ENCODE measurements at places on chromosomes 11 and 22.

- no peak for DNase-seq
Measured at GRCh38 chr11:96098511-96099241, 174.8 kb upstream of the MTMR2 start.

- no peak for DNase-seq
Measured at GRCh38 chr11:125408311-125408711, 87.8 kb downstream of the FEZ1 start.

DNA sequence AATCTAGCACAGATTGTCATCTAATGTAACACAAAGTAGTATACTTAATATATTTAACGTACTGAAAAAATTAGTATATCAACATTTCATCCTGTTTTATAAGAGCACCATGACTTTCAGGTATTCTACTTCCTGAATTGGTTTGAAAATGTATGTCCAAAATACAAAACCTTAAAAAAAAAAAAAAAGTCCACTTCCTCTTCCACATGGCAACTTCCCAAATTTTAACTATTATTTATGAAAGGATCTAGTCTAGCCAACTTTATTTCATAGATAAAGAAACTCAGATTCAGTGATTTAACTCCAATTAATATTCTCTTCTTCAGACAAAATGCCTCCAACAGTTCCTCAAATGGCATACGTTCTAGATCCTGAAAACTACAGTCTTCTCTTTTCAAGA lies 44.0 kb downstream of the PIK3C2A start:
- no peak for DNase-seq

- DNase-seq: no peak
Measured at GRCh38 chr22:30365891-30366290, 9.1 kb downstream of the CCDC157 start.

DNA sequence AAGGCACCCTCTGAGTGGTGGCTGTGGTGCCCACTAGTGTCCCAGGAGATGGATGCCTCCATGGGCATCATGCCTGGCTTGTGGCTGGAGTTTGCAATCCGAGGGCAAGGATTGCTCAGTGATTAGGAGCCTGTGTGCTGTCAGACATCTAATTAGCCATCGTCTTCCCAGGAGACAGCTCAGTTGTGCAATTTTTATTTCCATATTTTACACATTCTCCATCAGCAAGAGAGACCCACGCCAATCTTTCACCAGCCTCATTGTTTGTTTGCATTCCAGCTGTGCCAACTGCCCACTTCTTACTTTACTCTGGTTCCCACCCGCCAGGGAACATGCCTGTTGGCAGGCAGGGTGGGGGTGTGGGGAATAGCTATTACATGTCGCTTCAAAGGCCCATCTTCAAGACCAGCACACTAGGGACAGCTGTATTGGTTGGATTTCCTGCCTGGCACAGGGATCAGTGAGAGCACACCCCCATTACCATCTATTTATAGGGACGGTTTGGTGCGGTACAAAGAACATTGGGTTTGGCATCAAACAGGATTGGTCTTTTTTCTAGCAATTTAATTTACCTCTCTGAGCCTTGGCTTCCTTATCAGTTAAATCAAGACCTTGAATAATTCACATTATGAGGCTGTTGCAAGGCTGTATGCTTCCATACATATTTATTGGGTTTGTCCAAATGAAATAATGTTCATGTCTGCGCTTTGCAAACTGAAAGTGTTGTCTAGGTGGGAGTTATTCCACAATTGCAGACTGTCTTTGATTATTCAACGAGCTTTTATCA lies 80.7 kb upstream of the NAV2 start:
- DNase-seq: no peak

DNA sequence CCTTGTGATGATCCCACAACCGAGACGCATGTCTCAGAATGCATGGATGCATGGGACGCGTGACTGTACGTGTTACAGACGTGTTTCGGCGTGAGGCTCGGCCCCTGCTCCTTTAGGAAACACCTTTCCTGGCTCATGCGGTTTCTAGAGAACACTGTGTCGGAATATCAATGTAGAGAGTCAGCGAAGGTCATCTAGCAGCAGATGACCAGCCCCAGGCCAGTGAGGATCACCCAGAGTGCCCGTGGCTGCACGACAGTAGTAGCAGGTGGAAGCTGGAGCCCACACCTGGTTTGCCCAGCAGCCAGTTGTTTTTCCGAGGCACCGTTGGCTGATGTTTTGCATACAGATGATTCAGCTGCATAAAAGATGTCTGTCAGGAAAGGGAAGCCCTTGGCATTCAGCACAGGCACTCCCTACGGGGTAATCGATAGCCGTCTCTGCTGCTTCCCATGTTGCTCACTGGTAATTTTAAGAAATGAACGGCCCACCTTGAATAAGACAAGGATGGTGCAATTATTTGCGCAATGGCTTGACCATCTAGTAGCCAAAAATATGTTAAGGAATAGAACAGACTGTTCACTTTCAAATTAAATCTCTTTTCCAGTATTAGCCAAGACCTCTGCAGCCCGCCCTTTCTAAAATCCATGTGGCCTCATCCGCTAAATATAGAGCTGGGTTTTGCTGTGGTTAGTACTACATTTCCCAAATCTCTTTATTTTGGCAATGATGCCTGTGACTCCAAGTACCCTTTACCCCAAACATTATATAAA lies 1.1 kb upstream of the CLTCL1 start:
- no peak for DNase-seq

DNA sequence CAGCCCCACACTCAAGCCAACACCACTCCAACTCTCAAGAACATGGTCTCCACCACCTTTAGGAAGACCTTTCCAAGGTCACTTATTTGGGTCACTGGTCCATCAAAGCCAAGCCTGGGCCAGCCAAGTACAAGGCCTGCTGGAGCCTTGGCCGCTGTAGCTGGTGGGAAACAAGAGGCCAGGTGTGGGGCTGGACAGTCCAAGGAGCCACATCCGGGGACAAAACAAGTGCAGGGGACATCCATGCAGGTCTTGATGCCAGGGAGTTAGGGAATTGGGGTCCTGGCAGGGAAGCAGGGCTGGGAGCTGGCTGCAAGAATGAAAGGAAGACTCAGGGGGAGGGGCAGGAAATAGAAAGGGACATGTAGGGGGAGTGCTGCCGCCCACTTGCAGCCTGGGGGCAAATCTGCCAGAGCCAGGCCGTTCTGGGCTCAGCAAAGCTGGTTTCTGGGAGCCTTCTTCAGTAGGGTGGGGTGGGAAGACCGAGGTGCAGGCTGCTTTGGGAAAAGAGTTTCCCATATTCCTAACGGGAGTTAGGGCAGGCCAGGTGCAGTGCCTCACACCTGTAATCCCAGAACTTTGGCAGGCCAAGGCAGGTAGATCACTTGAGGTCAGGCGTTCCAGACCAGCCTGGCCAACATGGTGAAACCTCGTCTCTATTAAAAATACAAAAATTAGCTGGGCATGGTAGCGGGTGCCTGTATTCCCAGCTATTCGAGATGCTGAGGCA lies 69.5 kb upstream of the ATXN10 start:
- no peak for DNase-seq

GRCh38 chr11:111629499-111629898 lies 27.2 kb downstream of the SIK2 start:
- DNase-seq: no peak

- no peak for DNase-seq
Measured at GRCh38 chr11:73235236-73235786, 17.2 kb downstream of the P2RY2 start.

DNA sequence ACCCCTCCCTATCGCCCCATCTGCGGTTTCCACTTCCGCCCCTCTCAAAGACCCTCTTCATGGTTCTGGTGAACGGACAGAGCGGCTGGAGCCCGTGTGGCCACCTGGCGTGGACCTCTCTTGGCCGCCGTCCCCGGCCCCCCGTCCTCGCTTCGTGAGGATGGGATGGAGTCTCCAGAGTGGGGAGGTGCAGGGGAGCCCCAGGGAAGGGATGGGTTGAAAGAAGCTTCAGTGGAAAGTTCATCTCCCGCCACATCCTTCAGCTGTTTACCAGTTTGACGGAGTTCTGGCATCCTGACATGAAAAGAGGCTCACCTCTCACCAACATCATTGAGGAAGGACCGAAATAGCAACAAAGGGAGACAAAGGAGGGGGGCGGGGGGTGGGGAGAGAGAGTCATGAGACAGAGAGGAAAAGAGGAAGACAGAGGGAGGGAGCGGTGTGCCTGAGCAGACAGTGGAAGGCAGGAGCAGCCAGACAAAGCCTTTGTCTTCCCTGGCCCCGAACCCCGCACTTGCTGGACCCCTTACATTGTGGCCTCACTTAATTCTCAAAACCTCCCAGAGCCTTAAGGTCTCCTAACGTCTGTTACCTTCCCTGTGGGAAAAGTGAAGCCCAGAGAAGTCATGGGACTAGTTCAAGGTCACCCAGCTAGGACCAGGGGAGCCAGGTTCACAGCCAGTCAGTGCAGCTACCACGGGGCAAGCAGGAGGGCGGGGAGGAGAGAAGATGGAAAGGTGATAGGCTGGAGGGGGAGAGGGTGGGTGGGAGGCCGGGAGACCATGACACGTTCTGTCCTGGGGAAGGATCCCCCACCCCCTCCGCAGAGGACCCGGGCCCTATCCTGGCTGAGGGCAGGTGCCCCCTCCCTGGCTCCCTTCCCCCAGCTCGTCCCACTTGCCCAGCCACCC lies 54.9 kb downstream of the CD6 start:
- DNase-seq: no peak

DNA sequence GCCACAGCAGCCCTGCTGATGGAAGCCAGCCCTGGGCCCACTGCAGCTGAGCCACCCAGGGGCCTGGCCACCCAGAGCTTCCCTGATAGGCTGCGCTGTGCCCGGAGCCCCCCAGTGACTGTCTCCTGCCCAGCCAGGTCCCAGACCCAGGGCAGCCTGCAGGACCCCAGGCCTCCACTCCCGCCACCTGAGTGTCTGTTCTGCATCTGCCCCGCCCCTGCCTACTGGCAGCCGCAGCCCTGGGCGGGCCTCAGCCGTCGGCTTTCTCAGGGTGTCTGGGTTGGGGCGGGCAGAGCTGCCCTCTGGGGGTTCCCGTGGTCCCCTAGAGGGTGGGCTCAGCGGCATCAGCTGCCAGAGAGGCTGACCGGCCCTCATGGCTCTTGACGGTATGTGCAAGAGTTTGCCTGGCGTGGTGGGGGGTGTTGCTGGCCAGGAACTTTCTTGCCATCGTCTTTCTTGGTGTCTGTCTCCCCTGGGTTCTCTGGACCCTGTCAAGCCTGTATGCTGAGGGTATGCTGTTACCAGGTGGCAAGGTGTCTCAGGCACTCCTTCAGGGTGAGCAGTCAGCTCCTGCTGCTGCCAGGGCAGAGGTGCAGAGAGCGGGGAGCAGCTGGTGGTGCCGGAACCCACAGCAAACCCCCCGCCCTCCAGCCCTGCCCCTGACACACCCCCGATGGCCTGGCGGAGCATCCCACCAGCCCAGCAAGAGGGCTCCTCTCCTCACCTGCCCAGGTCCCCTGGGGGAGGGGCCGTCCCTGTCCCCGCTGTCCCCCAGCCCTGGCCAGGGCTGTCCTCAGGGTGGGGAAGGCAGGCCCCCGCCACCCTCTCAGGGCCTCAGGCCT lies 12.2 kb upstream of the PIM3 start:
- no peak for DNase-seq

DNA sequence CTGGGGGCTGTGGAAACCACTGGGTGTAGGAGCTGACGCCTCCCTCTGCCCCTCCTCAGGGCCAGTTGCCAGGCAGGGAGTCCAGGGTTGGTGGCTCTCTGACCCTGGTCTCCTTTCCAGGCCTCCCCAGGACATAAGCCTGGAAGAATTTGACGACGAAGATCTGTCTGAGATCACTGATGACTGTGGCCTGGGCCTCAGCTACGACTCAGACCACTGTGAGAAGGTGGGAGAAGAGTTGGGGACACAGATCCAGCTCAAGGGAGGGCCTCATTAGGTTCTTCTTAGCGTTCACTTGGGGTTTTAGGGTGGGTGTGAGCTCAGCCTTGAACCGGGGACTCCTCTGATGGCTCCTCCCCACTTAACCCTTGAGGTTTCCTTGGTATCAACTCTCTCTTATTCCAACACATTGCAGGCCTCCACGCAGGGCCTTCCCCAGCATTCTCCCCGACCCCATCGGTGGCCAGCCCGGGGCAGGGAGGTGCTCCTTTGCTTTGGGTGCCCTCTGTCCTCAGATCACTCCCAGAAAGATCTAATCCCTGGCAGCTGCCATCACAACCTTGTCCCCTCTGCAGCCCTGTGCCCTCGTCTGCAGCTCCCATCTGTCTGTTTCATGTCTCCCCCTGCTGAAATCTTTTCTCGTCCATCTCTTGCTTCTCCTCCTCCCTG lies 1.2 kb downstream of the MAPK8IP2 start:
- no peak for DNase-seq

DNA sequence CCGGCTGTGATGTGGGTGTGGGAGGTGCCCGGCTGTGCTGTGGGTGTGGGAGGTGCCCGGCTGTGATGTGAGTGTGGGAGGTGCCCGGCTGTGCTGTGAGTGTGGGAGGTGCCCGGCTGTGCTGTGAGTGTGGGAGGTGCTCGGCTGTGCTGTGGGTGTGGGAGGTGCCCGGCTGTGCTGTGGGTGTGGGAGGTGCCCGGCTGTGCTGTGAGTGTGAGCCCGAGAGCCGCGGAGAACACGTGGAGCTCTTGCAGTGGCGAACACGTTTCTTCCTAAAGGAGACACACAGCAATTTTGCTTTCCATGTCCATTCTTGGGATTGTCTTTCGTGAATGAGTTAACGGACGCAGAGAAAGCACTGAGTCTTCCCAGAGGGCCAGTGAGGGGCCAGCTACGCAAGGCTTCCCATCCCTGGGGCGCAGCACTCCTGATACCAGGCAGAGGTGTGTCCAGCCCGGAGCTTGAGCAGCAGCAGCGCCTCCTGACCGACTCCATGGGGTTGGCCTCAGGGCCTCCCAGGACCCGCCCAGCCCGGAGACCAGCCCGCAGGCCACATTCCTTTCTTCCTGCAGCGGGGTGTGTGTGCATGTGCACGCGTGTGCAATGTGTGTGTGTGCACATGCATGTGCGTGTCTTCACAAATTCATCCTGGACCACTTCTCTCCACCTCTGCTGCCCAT lies 245.0 kb upstream of the B3GAT1 start:
- DNase-seq: no peak

- no peak for DNase-seq
Measured at GRCh38 chr11:1422481-1422880, 32.7 kb downstream of the BRSK2 start.

GRCh38 chr22:43996981-43997265 lies 27.2 kb upstream of the PARVB start:
- DNase-seq: no peak

GRCh38 chr11:83819931-83820549 lies 533.9 kb upstream of the CCDC90B start:
- no peak for DNase-seq

DNA sequence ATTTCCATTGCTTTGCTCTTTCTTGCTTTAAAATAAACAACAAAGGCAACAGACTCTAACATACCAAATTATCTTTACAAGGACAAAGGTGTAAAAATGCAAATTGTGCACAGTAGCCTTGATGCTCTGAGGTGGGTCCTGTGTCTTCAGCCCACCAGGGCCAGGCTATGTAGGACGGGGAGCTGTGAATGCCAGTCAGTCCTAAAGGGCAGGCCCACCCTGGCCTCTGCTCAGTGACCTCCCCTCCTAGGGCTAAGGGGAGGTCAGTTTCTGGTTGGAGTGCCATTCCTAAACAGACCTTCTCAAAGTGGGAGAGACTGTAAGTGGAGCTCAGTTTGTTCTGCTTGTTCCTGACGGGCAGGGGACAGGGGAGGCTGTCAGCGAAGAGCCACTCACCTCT lies 78.0 kb upstream of the SUSD2 start:
- DNase-seq: no peak

Measured in activated naive CD8-positive, alpha-beta T cell treated with anti-CD3 and anti-CD28 coated beads, Interleukin-2, amount 50 U/mL, for 16 hours (primary cell).